ENCODE measurements at places on chromosomes 3 and 15. TPM values are rescaled to one million over a fixed set of nuclear protein-coding genes. Genes with fewer than 3 reads are reported as not detected.

GNAT1 gene
- total RNA-seq = not detected

LRRK1 gene
- 2.1 TPM for total RNA-seq

SRGAP3 gene
- total RNA-seq = 2.2 TPM

TTBK2 gene
- 15.1 TPM for total RNA-seq

LNP1 gene
- 0.70 TPM for total RNA-seq

SUSD5 gene
- total RNA-seq = not detected

- no peak overlapping the region for H3K4me3 ChIP-seq
- no peak for DNase-seq
- H3K4me1 ChIP-seq = peaks cover 3% of the 10 kb centered on the region
- peaks cover under 1% of the 10 kb centered on the region for H3K27me3 ChIP-seq
- no peak overlapping the region for H3K27ac ChIP-seq
- H3K36me3 ChIP-seq = no peaks in the 10 kb centered on the region
These were observed 176.7 kb downstream of the CHL1 start for GRCh38 chr3:373193-373779.

DNA sequence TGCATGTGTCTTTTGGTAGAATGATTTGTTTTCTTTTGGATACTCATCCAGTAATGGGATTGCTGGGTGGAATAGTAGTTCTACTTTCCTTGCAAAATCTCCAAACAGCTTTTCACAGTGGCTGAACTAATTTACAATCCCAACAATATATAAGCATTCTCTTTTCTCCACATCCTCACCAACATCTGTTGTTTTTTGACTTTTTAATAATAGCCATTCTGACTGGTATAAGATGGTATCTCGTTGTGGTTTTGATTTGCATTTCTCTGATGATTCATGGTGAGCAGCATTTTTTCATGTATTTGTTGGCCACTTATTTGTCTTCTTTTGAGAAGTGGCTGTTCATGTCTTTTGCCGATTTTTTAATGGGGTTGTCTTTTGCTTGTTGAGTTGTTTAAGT lies 55.8 kb downstream of the ST8SIA2 start:
- no peak overlapping the region for H3K4me3 ChIP-seq
- H3K4me1 ChIP-seq = no peaks in the 10 kb centered on the region
- H3K27me3 ChIP-seq = peaks cover 38% of the 10 kb centered on the region
- no peaks in the 10 kb centered on the region for H3K36me3 ChIP-seq
- no peak overlapping the region for H3K27ac ChIP-seq

- DNase-seq = no peak
- no peak overlapping the region for H3K4me3 ChIP-seq
- no peaks in the 10 kb centered on the region for H3K4me1 ChIP-seq
- no peak overlapping the region for H3K27ac ChIP-seq
These were observed 304.7 kb upstream of the DPPA4 start for GRCh38 chr3:109642025-109642424.

- peak; percentile 75 for DNase-seq
- H3K4me3 ChIP-seq = peak within 1 kb of the TSS; percentile 98
- peak within 1 kb of the TSS; percentile 85 for H3K27ac ChIP-seq
- H3K36me3 ChIP-seq = no peaks in the 10 kb centered on the region
- peaks cover 25% of the 10 kb centered on the region for H3K4me1 ChIP-seq
- H3K27me3 ChIP-seq = no peaks in the 10 kb centered on the region
These were observed at the start of gene PXK for GRCh38 chr3:58332575-58333188. TSS of gene PXK (plus strand) at chr3:58332892. CDS start at chr3:58332989, 97 bp downstream.

- no peak overlapping the region for H3K27ac ChIP-seq
- DNase-seq = no peak
- H3K4me3 ChIP-seq = no peak overlapping the region
- H3K4me1 ChIP-seq = no peaks in the 10 kb centered on the region
- no peaks in the 10 kb centered on the region for H3K27me3 ChIP-seq
These were observed 795.8 kb downstream of the OTOL1 start for GRCh38 chr3:162292409-162292808.

- no peaks in the 10 kb centered on the region for H3K36me3 ChIP-seq
- H3K27ac ChIP-seq = peak overlapping the region; percentile 81
- peaks cover 7% of the 10 kb centered on the region for H3K27me3 ChIP-seq
- peaks cover 34% of the 10 kb centered on the region for H3K4me1 ChIP-seq
- DNase-seq = no peak
- H3K4me3 ChIP-seq = no peak overlapping the region
These were observed 153.1 kb downstream of the PGPEP1L start for GRCh38 chr15:98854496-98854895.

DNA sequence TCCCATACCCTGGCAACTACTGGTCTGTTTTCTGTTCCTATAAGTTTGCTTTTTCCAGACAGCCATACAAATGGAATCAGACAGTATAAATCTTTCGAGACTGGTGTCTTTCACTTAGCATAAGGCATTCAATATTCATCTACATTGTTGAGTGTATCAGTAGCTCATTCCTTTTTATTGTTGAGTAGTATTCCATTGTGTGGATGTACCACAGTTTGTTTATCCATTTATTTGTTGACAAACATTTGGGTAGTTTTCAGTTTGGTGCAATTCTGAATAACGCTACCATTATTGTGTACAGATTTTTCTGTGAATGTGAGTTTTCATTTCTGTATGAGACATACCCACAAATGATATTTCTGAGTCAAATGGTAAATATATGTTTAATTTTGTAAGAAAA lies 35.4 kb downstream of the LARP6 start:
- H3K4me3 ChIP-seq = no peak overlapping the region
- H3K27ac ChIP-seq = no peak overlapping the region
- H3K4me1 ChIP-seq = no peaks in the 10 kb centered on the region
- DNase-seq = no peak
- no peaks in the 10 kb centered on the region for H3K36me3 ChIP-seq

DNA sequence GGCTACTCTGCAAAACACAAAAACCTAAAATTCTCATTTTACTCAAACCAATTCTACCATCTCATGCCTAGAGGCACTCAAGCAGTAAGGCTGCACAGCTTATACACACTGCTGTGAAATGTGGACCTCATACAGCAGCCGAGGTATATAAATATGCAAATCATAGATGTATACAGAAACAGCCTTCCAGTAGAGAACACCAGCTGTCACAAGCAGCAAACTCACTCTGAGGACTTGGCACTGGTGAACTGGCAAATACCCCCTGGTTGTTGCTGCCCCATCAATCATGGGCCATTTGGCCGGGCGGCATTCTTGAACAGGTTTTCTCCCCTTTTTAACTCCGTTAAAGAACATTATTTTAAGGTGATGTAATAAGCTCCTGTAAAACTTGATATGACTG lies 378.0 kb downstream of the LSAMP start:
- no peak for DNase-seq
- no peaks in the 10 kb centered on the region for H3K4me1 ChIP-seq
- no peak overlapping the region for H3K4me3 ChIP-seq

GRCh38 chr3:58116161-58116955 lies 94.4 kb downstream of the DNASE1L3 start:
- no peaks in the 10 kb centered on the region for H3K27me3 ChIP-seq
- H3K4me3 ChIP-seq = peak overlapping the region; percentile 79
- DNase-seq = peak; percentile 19
- H3K4me1 ChIP-seq = peaks cover 40% of the 10 kb centered on the region
- peak overlapping the region; percentile 94 for H3K27ac ChIP-seq
